ENCODE measurements at places on chromosomes 13 and 19.

- DNase-seq = peak; percentile 36
Measured at GRCh38 chr13:20475927-20476691, 49.5 kb downstream of the CRYL1 start.

GRCh38 chr19:6211632-6212402, 68.0 kb downstream of the MLLT1 start:
- DNase-seq = no peak

- DNase-seq = no peak
Measured at GRCh38 chr13:109939180-109939579, 152.8 kb upstream of the IRS2 start.

- DNase-seq = no peak
Measured at GRCh38 chr13:88303157-88303556, 632.0 kb downstream of the SLITRK5 start.

- DNase-seq = no peak
Measured at GRCh38 chr13:80530191-80530590, 189.3 kb upstream of the SPRY2 start.
